ENCODE measurements at places on chromosomes 4 and X. TPM values are rescaled to one million over a fixed set of nuclear protein-coding genes. Genes with fewer than 3 reads are reported as not detected.
A peak's percentile ranks its signal among the peaks of the same experiment; 100 is the strongest.

Gene C4orf51
- not detected for polyA plus RNA-seq

DNA sequence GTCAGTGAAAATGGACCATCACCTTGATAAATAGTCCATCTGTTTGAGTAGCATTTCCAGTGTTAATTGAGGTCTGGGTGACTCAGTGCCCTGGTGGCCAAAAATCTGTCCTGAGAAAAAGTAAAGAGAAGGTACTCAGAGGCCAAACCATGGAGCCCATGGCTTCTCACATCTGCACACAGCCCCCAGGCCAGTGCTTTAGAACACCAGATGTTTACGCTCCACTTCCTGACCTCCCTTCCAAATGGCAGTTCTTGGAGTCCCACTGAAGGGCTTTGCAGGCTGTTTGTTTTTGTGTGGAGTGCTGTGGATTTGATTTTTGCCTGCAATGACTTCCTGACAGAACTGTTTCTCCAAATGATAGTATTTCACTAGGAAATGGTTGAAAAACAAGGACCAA lies 60.2 kb upstream of the GPC4 start:
- no peak for DNase-seq

DNA sequence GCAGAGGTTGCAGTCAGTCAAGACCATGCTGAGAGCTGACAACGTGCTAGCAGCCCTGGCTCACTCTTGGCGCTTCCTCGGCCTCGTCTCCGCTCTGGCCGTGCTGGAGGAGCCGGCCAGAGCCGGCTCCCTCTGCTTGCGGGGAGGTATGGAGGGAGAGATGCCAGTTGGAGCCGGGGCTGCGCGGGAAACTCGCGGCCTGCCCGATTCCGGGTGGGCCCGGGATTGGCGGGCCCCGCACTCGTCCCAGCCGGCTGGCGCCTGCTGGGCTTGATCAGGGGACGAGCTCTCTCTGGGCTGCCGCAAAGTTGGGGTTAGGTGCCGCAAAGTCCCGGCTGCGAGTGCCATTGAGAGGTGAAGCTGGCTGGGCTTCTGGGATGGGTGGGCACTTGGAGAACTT lies 27.8 kb upstream of the SHISA3 start:
- no peak for DNase-seq

DNA sequence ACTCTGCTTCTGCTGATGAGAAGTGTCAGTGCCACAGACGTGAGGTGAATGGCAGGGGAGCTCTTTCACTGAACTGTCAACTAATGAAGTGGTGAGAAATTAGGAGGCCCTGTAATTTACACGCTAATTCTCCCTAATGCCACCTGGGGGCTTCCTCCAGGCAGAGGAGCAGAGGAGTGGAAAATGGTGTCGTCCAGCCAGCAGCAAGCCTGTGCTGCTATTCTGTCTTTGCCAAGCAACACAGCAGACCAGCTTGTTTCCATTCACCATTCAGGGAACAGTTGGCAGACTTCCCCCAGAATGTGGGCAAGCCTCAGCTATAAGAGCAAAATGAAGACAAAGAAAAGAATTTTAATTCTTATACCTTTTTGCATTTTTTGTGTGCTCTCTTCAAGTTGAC lies 245.2 kb upstream of the TET2 start:
- no peak for DNase-seq

GRCh38 chr4:151948351-151949016 lies 187.7 kb upstream of the GATB start:
- DNase-seq = peak; percentile 91

Gene CDX4
- not detected for polyA plus RNA-seq

Gene CENPC
- 8.4 TPM for polyA plus RNA-seq

DNA sequence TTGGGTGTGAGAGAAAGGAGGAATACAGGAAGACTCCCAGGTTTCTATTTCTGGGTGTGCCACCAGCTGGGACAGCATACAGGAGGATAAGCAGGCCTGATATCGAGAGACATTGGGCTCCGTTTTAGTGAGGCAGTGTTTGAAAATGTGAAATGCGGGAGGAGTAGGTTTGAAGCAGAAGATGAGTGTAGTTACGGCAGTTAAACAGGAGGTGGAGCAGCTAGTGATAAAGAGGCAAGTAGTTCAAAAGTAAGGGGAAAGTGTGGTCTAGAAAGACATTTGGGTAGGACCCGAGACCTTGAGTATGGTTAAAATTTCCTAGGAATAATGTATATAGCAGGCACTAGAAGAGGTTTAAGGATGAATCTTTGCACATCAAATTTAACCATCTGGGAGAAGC lies 42.4 kb downstream of the DCUN1D4 start:
- DNase-seq = peak; percentile 57

Gene TNMD
- polyA plus RNA-seq = not detected

- DNase-seq = peak; percentile 12
These were observed 1.6 kb downstream of the GRIA2 start for GRCh38 chr4:157221895-157222770.

DNA sequence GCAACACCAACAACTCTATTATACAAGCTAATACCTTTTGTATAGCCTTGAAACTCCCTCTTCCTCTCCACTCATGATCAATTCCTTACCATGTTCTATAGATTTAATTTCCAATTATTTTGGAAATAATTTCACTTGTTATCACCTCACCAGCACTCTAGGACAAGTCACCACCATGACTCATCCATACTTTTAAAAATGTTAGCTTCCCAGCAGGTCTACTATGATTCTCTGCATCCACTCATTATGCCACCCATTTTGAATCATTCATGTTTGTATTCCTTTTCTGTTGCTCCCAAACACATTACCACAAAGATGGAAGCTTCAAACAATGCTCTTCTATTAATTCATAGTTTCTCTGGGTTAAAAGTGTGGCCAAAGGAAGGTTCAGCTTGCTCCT lies 469.6 kb downstream of the PDGFC start:
- DNase-seq = peak; percentile 41

DNA sequence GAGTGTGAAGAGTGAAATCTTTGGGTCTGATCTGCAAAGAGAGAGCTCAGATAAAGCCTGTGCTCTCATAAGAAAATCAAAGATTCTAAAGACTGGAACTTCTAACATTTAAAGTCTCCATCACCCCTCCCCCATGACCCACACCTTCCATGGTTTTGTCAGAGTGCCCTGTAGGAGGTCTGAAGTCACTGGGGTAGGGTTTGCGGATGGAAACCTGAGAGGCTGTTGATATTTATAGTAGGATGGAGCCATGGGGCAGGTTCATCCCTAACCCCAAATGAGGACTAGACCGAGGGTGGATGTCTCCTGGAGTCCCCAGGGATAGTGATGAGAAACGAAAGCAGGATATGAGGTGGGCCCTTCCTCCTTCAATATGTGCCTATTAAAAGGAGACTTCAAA lies 28.4 kb upstream of the NLGN4X start:
- no peak for DNase-seq

DNA sequence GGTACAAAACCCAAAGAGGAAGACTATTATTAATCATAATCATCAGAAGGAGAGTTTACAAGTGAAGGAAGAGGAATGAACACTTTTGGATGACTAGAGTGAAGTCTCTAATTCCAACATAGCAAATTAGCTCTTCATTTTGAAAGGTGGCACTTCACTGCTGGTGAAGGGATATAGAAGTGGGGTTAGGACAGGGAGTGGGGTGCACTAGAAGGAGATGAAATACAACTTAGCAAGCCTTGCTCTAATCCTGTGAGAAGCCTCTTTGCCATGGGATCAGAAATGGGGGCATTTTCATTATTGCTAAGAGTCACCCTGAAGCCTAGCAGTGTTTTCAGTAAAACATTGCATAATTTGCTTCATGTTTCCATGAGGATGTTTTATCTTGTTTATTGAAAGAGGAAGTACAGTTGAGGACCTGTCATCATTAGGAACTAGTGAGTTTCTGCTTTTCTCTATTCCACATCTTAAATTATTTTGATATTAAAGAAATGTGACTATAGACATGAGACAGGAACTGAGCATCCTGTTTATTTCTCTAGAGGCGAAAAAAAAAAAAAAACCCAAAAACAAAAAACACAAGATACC lies 9.3 kb upstream of the GRPR start:
- DNase-seq = peak; percentile 5

DNA sequence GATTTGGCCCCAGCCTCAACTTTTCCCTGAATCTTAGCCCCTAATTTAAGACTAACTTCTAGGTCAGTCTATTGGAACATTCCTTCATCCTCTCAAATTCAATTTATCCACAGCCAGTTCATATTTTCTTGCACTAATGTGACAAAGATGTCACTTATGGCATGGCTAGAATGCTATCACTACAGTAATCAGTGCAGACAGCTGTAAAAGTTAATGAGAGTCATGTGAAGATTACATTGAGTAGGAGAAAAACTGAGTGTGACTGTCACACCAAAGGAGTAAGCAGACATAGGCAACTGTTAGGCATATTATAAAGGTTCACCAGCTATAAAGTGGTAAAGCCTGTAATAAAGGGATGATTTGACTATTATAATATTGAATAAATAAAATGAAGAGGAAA lies 42.6 kb downstream of the GABRG1 start:
- no peak for DNase-seq

- no peak for DNase-seq
These were observed 287.9 kb downstream of the CCSER1 start for GRCh38 chr4:90415116-90415515.

Gene BST1
- polyA plus RNA-seq = 24.3 TPM

Gene SPANXN2
- polyA plus RNA-seq = not detected

DNA sequence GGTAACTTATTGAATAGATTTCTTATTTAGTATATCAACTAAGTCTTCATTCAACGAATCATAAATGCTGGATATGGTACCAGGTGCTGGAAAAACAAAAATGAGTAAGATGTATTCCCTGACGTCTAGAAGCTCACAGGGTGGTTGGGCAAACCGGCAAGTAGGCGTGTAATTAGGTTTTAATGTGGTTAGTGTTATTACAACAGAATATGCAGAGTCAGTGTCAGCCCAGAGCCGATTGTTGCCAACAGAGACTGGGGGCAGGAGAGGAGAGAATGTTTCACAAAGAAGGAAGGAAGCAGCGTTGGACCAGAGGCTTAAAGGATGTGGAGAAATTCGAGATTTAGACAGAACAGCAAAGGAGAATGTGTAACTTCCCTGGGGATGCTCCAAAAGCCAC lies 111.7 kb downstream of the TENM3 start:
- DNase-seq = no peak

Gene DCAF8L2
- polyA plus RNA-seq = not detected

DNA sequence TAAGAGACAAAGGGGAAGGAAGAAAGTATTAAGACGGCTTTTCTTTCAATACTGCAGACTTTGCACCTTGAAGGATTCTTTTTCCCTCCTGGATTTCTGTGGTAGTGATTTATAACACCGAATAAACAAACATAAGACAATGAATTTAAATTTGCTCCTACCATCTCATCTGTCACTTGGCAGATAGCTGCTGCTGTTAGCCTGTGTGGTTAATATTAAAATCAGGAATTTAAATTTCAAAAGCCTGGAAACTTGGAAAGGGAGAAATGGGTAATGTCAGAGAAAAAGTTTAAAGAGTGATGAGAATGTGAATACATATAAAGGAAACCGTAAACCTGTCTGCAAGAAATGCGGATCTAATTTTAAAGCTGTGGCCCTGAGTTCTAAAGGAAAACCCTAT lies 3.4 kb downstream of the FAM149A start:
- DNase-seq = no peak

DNA sequence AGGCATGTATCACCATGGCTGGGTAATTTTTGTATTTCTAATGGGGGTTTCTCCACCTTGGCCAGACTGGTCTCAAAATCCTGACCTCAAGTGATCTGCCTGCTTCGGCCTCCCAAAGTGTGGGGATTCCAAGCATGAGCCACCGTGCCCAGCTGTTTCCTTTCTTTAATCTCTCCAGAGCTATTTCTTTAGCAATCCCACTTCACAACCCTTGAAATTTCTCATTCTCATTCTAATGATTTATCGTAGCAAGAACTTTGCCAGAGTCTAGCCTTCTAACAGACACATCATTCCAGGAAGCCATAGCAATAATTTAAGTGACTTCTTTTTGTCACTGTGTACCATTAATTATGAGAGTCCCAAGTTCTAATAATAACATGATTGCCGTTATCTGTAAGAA lies 68.6 kb downstream of the RXFP1 start:
- DNase-seq = no peak

DNA sequence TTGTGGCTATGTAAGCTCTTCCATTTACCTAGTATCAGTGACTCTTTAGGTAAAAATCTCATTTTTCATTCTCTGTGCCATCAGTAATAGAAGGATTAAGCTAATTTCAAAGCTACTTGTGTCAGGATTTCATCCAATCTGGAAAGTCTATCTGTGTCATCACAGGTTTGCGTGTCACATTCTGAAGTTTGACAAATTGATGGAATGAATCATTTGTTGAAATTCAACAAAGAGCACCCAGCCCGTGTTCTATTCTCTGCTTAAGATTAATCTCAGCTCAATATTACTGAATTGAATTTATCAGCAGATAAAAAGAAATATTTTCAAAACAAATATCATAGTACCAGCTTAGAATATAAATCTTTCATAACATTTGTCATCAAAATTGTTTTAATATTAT lies 35.8 kb downstream of the LANCL3 start:
- DNase-seq = no peak

Gene SSX1
- polyA plus RNA-seq = not detected

Data from GM23248 (cell line).